ENCODE measurements at places on chromosomes 7 and 10.

DNA sequence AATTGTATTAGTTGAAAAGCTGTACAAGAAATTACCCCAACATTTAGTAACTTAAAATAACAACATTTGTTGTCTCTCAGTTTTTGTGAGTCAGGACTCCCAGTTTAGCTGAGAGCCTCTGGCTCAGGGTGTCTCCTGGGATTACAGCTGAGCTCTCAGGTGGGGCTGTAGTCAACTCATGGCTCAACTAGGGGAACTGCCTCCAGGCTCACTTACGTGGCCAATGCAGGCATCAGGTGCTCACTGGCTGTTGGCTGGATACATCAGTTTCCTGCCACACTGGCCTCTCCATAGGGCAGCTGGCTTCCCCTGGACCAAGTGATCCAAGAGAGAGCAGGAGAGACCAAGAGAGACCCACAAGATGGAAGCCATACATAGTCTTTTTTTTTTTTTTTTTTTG, 17.5 kb downstream of the CCNY start:
- DNase-seq, result peak; percentile 54

GRCh38 chr7:121151774-121152221, 163.3 kb downstream of the CPED1 start:
- no peak for DNase-seq

GRCh38 chr7:33671531-33672262, 233.6 kb upstream of the BMPER start:
- no peak for DNase-seq

GRCh38 chr10:119496273-119496672, 46.2 kb downstream of the RGS10 start:
- DNase-seq, result no peak

- peak; percentile 2 for DNase-seq
Measured at GRCh38 chr10:20017961-20018360, 201.7 kb downstream of the PLXDC2 start.

DNA sequence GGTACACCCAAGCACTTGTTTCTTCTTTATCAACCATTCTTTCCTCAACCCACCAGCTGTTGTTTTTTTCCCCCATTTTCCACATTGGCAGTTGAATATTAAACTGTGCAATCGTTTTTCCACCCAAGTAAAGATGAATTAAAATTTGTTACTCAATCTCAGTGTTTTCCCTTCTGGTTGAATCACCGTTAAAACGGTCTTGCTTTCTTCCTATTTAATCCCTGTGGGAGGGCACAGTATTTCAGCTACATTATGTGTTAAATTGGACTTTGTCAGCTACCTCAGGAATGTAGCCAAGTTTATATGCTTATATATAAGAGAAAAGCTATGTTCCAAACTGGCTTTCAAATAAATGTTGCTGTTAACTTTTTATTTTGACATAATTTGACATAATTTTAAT, 19.9 kb downstream of the SLC35G1 start:
- no peak for DNase-seq

DNA sequence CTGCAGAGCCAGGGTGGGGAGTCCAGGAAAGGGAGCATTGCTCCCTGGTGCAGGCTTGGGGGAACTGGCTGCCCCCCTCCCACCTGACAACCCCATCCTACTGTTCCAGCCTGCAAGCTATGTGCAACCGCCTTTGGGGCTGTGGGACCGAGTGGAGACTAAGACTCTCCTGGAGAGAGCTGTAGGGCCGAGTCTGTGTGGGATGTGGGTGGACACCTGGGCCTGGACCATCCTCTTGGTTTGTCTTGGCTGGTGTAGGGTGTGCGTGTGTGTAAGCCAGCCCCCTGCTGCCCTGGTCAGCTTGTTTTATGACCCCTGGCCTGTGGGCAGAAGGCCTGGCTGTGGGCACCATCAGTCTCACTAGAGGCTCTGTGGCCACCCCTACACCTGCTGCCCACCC, 1.6 kb upstream of the RAMP3 start:
- no peak for DNase-seq

GRCh38 chr10:68303849-68304412, 27.9 kb upstream of the HNRNPH3 start:
- DNase-seq, result no peak

GRCh38 chr7:84729284-84729683, 457.6 kb downstream of the SEMA3D start:
- DNase-seq, result peak; percentile 62

DNA sequence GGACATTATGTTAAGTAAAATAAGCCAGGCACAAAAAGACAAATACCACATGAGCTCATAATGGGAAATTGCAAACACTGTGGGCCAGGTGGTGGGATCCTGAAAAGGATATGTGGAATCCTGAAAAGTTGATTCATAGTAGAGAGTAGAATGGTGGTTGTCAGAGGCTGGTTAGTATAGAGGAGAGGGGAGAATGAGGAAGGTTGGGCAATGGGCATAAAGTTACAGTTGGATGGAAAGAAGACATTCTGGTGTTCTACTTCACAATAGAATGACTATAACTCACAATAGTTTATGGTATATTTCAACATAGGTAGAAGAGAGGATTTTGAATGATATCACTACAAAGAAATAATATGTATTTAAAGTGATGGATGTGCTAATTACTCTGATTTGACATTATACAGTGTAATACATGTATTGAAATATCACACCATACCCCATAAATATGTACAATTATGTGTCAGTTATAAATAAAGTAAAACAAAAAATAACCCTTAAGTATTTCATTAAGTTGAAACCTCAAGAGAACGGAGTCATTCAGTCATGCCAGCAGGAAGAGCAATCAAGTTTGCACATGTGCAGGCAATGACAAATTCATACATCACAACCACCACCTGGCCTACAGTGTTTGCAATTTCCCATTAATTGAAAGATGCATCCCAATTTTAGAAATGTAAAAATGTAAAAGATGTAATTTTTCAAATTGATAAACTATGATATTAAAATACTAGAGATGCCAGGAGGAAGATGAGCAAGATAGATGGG, 156.7 kb downstream of the MAGI2 start:
- peak; percentile 5 for DNase-seq

DNA sequence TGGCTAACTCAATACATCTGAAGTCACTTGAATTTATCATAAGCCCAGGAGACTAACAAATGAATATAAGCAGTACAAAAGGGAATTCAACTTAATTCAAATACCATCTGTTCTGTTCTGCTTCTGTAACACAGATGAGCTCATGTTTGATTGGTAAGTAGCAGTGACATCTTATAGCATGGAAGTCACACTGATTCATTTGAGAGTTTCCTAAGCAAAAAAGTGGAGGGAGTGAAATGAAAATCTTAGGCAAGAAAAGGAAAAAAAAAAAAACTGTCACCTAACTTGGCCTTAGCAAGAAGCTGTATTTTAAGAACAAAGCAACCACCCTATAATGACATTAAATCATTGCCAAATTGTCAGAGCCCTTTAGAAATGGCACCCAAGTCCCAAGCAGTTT, 49.5 kb downstream of the SMURF1 start:
- DNase-seq, result peak; percentile 28

GRCh38 chr10:93821051-93821772, 63.5 kb downstream of the LGI1 start:
- DNase-seq, result peak; percentile 61

DNA sequence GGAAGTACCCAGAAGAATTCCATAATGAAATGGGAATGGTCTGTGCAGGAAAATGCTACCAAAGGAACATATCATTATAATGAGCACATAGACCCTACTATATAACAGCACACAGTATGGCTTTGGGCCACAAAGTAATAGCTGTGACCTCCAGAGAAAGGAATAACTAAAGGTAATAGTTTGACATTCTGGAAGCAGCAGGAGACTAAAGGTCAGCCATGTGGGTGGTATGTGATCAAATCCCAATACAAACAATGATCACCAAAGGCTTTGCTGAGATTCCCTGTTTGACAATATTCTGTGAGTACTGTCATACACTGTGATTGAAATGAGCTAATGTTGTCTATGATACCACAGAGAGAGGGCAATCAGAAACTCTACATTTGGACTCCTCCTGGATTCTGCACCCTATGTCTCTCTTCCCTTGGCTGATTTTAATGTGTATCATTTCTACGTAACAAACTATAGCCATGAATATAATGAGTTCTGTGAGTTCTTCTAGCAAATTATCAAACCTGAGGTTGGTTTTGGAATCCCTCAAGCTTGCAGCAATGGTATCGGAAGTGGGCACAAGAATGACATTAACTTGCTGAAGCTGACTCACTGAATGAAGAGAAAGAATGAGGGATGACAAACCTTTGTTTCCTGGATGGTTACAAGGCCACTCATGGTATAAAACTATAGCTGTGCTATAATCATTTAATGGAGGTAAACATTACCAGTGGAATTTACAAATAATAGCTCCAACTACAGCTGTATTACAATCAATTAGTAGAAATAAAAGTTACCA, 99.6 kb downstream of the JMJD1C start:
- DNase-seq, result peak; percentile 66

GRCh38 chr10:20237091-20237570, 420.9 kb downstream of the PLXDC2 start:
- DNase-seq, result no peak

DNA sequence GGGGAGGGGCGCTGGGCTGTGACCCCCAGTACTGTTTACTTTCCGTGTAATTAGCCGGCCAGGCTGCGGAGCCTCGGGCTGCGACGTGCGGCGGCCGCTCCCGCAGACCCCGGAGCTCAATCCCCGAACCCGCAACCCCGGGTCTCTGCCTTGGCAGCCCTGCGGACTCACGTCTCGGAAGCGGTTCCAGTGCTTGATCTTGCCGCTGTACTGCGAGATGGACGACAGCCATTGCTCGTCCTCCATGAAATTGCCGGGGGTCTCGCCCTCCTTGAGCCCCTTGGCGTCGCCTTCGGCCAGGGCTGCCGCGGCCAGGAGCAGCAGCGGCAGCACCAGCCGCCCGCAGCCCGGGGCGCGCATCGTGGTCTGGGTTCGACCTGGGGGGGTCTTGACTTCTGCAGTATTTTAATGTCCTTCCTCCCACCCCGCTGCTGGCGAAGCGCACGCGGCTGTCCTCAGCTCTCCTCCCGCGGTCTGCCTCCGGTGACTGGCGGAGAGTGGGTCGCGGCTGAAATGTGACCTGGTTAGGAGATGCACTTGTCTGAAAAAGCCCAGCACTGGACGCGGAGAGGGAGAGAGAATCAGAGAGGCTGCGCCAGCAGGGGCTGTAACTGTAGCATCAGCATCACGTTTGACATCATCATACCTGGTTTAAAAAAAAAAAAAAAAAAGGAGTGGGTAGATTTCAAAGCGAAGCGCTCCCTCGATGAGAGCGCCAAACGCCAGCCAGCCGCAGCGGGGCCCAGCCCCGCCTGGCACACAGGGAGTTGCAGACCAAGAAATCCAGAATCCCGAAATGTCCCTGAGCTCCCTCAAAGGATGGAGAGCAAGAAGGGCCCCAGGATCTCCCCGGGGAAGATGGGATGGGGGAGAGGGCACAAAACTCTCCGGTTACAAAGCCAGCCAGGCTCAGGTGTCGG, at the start of gene SPOCK2:
Gene SPOCK2, minus strand, starts transcription at position 583 of the 920 bp plus-strand sequence. Its CDS starts 223 bp downstream, at position 360.
- peak; percentile 39 for DNase-seq

DNA sequence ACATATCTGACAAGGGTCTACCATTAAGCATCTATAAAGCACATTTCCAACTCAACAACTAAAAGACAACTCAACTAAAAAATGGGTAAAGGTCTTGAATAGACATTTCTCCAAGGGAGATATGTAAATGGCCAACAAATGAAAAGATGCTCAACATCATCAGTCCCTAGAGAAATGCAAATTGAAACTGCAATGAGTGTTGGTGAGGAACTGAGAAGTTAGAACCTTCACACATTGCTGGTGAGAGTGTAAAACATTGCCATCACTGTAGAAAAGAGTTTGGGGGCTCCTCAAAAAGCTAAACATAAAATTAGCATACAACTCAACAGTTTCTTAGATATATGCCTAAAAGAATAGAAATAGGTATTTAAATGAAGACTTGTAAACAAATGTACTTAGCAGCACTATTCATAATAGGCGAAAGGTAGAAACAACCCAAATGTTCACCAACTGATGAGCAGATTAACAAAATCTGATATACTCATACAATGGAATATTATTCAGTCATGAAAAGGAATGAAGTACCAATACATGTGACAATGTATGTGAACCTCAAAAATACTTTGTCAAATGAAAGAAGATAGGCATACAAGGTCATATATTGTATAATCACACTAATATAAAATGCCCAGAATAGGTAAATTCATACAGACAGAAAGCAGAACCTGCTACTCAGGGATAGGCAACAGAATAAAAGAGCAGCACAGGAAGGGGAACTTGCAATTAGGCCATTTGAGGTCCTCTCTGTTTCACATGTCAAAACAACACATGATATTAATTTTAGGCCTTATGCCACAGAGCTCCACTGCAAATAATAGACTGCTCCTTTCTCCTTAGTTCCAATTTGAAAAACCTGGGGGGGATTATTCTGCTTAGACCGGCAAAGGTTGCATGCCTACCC, 10.6 kb upstream of the LRRC72 start:
- DNase-seq, result no peak

DNA sequence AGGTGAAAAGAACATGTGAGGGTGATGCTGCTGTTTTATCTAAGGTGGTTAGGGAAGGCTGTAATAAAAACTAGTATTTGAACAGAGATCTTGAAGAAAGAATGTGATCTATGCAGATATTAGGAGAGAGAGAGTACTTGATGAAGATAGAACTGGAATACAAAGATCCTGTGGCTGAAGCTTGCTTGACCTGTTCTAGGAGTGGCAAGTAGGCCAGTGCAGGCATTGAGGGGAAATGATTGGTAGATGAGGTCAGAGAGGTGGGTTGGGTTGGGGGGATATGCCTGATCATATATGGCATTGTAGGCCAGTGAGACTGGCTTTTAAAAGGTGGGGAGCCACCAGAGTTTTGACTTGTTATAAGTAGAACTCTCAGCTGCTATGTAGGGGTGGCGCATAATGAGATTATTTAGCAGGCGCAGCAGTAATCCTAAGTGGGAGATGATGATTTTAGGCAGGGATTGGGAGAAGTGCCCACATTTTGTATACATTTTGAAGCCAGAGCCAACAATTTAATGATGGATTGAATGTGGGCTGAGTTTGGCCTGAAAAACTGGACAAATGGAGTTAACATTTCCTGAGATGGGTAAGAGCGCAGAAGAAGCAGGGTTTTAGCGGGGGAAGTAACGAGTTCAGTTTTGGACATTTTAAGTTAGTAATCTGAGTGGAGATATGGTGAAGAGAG, 8.2 kb downstream of the CCSER2 start:
- DNase-seq, result no peak

DNA sequence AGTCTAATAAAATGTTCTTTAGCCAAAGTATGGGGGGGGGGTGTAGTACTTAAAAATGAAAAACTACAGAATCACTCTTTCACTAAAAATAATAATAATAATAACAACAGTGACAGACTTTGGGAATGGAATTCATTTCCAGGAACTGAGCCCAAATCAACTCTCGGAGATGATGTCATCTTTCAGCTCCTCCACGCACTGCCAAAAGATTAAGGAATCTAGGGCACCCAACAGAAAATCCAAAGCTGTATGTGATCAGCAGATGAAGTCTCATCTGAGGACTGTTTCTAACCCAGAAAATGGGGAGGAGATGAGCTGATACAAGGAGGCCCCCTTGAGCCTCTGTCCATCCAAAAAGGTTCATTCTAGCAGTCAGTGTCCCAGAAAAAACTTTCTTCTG, 54.5 kb downstream of the GRB10 start:
- DNase-seq, result peak; percentile 80

- DNase-seq, result no peak
Measured at GRCh38 chr10:21161647-21162046, 264.5 kb upstream of the NEBL start.

Measured in GM23248 (cell line).